ENCODE measurements at places on chromosomes 1 and 21. TPM values are rescaled to one million over a fixed set of nuclear protein-coding genes. Genes with fewer than 3 reads are reported as not detected.

TCHH gene
- total RNA-seq, result 0.09 TPM

NUDT4B gene
- total RNA-seq, result 1.5 TPM

FCRL2 gene
- total RNA-seq, result not detected

PCAT6 gene
- total RNA-seq, result 3.6 TPM

FOXD2 gene
- 0.26 TPM for total RNA-seq

CAMK1G gene
- total RNA-seq, result 0.50 TPM

PDZK1 gene
- 47.6 TPM for total RNA-seq

NUP210L gene
- 0.11 TPM for total RNA-seq

SMCP gene
- total RNA-seq, result not detected

DNA sequence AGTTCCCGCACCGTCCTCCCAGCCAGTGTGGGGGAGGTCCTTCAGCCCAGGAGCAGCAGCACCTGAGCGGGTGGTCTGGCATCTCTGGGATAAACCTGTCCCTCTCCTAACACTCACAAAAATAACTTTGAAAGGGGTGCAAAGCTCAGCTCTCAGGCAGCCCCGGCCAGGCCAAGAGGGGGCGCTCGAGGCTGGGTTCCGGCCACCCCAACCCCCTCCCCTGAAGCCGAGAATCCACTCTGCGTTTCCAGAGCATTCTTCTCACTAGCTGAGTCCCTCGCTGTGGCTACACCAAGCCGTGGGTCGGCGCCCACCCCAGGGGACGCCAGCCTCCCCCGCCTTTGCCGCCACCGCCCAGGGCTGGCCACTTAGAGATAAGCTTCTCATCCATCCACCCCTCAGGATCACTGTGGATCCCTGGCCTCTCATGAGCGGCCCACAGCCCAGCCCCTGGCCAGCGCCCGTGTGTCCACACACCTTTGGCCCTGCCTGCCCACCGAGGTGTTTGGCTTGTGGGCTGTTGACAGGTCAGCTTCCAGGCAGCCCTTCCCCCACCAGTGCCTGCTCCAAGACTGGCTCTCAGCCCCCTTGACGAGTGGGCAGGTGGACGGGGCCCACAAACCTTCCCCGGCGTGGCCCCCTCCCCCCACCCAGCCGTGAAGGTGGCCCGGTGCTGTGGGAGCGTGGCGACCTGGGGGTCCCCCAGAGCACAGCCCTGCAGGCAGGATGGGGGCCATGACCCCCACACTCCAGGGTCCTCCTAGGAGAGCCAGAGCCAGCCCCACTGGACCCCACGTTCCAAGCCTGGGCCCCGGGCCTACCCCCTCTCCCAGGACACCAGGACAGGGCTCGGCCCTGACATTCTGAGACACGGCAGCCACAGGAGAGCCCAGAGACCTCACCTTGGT is 1.9 kb downstream of the FTCD start:
- peaks cover 9% of the 10 kb centered on the region for H3K4me1 ChIP-seq
- H3K27ac ChIP-seq, result peak overlapping the region; percentile 21
- DNase-seq, result peak; percentile 94
- no peak overlapping the region for H3K4me3 ChIP-seq
- H3K36me3 ChIP-seq, result no peaks in the 10 kb centered on the region
- H3K27me3 ChIP-seq, result no peaks in the 10 kb centered on the region

- no peaks in the 10 kb centered on the region for H3K36me3 ChIP-seq
- H3K4me3 ChIP-seq, result no peak overlapping the region
- H3K27ac ChIP-seq, result peak overlapping the region; percentile 38
- peaks cover 7% of the 10 kb centered on the region for H3K27me3 ChIP-seq
- H3K4me1 ChIP-seq, result peaks cover 17% of the 10 kb centered on the region
Observed at GRCh38 chr1:1430114-1430982, 5.1 kb upstream of the VWA1 start.

DNA sequence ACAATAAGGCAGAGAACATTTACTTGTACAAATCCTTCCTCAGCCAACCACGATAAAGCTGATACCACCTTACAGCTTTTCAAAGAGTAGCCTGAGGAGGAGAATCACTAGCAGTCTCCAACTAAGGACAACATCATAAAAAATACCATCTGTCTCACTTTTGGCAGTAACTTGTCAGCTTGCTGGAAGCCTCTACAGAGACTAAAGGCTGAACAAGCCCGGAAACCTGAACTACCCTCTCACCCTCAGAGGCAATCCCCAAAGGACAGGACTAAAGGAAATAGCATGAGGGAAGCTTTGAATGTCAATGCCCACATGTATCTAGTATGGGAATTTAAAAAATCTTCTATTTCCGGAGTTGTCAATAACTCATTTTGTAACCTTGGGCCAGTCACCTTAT is 10.6 kb downstream of the SRSF4 start:
- no peak overlapping the region for H3K27ac ChIP-seq
- peaks cover 9% of the 10 kb centered on the region for H3K4me1 ChIP-seq
- no peaks in the 10 kb centered on the region for H3K27me3 ChIP-seq
- no peak overlapping the region for H3K4me3 ChIP-seq
- DNase-seq, result peak; percentile 40
- H3K36me3 ChIP-seq, result peaks cover 72% of the 10 kb centered on the region

GRCh38 chr1:206859082-206859521 is 6.3 kb upstream of the IL20 start:
- no peaks in the 10 kb centered on the region for H3K4me1 ChIP-seq
- no peak overlapping the region for H3K4me3 ChIP-seq
- no peak for DNase-seq
- H3K36me3 ChIP-seq, result no peaks in the 10 kb centered on the region

- no peaks in the 10 kb centered on the region for H3K36me3 ChIP-seq
- no peaks in the 10 kb centered on the region for H3K27me3 ChIP-seq
- no peak overlapping the region for H3K27ac ChIP-seq
Observed at GRCh38 chr1:209413062-209413461, 170.5 kb upstream of the CAMK1G start.

- peaks cover 10% of the 10 kb centered on the region for H3K4me1 ChIP-seq
- H3K4me3 ChIP-seq, result no peak overlapping the region
- no peaks in the 10 kb centered on the region for H3K36me3 ChIP-seq
Observed at GRCh38 chr21:33892853-33893252, 22.8 kb downstream of the ATP5PO start.

DNA sequence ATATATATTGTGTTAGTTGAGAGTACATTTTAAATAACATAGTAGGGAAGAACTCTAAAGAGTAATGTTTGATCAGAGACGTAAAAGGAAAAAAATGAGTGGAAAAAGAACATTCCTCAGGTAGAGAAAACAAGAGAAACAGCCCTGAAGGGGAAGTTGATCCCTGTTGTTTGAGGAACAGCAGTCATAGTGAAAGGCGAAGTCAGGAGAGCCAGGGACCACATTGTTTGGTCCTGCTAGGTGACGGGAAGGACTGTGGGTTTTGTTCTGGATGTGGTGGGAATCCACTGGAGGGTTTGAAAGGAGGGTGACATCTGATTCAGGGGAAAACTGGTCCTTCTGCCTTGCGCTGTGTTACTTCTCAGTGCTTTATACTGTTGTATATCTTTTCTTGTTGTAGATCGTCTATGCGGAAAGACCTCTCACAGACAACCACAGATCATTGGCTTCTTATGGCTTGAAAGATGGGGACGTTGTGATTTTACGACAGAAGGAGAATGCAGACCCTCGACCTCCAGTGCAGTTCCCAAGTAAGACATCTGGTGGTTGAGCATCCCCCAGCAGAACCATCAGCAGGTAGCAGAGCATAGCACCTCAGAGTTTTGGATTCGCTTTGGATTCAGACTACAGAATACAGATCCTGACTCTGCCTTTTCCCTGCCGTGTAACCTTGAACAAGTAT is 9.2 kb downstream of the DDI2 start:
- DNase-seq, result no peak
- no peak overlapping the region for H3K4me3 ChIP-seq
- H3K27ac ChIP-seq, result no peak overlapping the region
- H3K4me1 ChIP-seq, result no peaks in the 10 kb centered on the region
- peaks cover 46% of the 10 kb centered on the region for H3K36me3 ChIP-seq
- H3K27me3 ChIP-seq, result no peaks in the 10 kb centered on the region

DNA sequence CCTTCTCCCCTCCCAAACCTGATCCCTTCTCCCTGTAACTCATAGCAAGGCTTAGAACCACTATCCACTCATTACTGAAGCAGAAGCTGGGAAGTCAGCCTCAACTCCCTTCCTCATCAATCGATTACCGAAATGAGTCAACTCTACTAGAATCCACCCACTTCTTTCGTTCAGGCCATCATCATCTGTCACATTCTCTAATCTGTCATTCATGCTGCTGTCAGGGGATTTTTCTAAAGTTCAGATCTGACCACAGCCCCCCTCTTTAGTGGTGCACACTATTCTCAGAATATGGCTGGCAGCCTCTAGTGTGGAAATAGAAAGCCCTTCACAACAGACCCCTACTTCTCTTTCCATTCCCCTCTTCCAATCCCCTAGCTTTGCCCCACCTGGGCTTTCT is 5.1 kb downstream of the NT5C1A start:
- H3K27ac ChIP-seq, result no peak overlapping the region
- no peaks in the 10 kb centered on the region for H3K4me1 ChIP-seq
- no peaks in the 10 kb centered on the region for H3K36me3 ChIP-seq
- peaks cover 94% of the 10 kb centered on the region for H3K27me3 ChIP-seq
- DNase-seq, result no peak

DNA sequence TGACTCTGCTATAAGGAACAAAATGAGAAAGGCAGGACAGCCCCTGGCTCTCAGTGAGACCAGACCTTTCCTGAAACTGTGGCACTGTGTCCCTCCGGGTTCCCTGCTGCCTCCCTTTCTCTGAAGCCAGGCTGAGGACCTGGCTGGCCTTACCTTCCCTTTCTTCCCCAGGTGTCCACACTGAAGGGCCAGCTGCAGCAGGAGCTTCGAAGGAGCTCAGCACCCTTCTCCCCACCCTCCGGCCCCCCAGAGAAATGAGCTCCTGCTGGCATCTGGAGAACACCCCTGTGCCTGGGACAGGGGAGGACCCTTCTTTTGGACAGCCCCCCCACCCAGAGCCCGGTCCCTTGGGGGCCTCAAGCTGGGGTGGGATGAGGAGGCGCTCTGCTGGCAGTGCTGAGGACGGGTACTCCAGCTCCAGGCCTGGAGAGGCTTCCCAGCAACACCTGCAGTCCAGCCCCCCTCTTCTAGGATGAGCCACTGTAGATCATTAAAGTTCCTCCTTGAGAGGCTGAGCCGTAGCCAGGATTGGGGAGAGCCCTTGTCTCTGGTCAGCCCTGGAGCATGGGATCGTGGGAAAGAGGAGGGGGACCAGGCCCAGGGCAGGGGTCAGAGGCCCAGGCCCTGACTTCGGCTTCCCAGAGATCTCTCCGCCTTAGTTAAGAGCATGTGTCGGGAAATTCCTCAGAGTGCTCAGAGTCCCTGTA is 8.1 kb downstream of the MFAP2 start:
- DNase-seq, result no peak
- peak overlapping the region; percentile 63 for H3K27ac ChIP-seq
- H3K4me3 ChIP-seq, result no peak overlapping the region
- H3K27me3 ChIP-seq, result no peaks in the 10 kb centered on the region

DNA sequence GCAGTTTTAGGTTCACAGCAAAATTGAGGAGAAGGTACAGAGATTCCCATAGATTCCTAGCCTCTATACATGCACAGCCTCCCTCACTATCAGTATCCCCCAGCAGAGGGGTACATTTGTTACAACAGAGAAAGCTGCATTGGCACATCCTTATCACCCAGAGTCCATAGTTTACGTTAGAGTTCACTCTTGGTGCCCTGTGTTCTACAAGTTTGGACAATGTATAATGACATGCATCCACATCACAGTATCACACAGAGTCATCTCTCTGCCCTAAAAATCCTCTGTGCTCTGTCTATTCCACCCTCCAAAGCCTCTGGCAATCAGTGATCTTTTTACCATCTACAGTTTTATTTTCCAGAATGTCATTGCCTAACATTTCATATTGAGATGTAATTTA is 22.3 kb upstream of the RGS16 start:
- H3K4me1 ChIP-seq, result peaks cover 3% of the 10 kb centered on the region
- no peak overlapping the region for H3K27ac ChIP-seq
- no peaks in the 10 kb centered on the region for H3K36me3 ChIP-seq
- no peaks in the 10 kb centered on the region for H3K27me3 ChIP-seq
- no peak overlapping the region for H3K4me3 ChIP-seq

DNA sequence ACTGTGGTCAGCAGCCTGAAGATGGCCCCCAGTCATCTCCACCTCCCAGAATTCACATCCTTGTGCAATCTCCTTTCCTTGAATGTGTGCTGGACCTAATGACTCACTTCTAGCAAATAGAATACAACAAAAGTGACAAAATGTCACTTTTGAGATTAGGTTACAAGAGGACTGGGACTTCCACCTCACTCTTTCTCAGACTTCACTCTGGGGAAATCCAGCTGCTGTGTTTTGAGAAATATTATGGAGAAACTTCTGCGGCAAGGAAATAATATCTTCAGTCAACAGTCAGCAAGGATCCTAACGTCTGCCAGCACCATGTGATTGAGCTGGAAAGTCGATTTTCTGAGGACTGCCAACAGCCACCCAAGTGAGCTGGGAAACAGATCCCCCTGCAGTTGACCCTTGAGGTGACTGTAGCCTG is 70.5 kb upstream of the GADD45A start:
- H3K27me3 ChIP-seq, result no peaks in the 10 kb centered on the region
- peak; percentile 16 for DNase-seq
- H3K27ac ChIP-seq, result no peak overlapping the region
- no peak overlapping the region for H3K4me3 ChIP-seq
- no peaks in the 10 kb centered on the region for H3K36me3 ChIP-seq

GRCh38 chr1:244226435-244226834 is 175.4 kb downstream of the ZBTB18 start:
- no peaks in the 10 kb centered on the region for H3K4me1 ChIP-seq
- no peak overlapping the region for H3K27ac ChIP-seq
- no peak for DNase-seq
- no peaks in the 10 kb centered on the region for H3K27me3 ChIP-seq

DNA sequence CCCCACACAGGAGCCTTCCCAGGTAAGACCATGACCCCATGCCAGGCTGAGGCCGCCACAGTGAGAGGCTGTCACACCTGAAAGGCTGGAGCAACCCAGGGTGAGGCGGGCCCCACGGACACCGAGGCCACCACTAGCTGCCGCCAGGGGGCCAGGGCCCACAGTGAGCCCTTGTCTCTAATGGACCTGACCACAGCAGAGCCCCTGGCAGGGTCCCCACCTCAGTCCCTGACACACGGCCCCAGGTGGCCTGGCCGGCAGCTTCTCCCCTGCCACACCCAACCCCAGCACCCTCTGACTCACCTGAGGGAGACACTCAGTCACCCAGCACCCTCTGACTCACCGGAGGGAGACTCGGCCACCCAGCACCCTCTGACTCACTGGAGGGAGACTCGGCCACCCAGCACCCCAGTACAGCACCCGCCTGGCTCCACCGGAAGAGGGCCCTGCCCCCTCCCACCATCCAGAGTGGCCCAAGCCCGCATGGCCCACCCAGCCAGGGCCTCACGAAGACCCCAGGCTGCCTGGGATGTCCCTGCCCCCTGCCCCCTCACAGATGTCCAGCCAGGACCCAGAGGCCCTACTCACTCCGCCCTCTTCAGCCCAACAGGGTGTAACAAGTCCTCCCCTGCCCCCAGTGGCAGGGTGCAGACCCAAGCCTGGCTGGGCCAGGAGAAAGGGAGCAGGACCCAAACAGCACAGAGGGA is 4.4 kb downstream of the DVL1 start:
- no peak overlapping the region for H3K27ac ChIP-seq
- H3K4me3 ChIP-seq, result no peak overlapping the region
- H3K27me3 ChIP-seq, result no peaks in the 10 kb centered on the region
- peaks cover 14% of the 10 kb centered on the region for H3K36me3 ChIP-seq
